EH (cell line): ENCODE measurements at places on chromosomes 11 and 22.
A peak's percentile ranks its signal among the peaks of the same experiment; 100 is the strongest.

- no peak for DNase-seq
These were observed 7.0 kb upstream of the TBC1D10A start for GRCh38 chr22:30333707-30334087.

GRCh38 chr11:65059959-65060824 lies 1.8 kb upstream of the NAALADL1 start:
- no peak for DNase-seq

DNA sequence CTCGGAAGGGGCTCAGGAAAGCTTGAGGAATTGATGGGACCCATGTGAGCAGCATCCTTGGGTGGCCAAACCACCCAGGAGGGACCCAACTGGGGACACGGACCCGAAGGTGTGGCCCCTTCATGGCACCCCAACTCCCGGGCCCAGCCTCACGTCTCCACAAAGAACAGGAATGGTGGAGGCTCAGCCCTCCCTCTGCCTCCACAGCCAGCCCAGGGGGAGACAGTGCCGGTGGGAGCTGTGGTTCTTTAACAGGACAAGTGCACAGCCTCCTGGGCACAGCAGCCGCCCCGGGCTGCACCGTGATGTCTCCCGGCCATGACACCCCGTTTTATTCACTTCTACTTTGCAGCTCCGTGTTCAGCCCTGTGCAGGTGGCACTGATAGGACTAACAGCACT lies 587.2 kb downstream of the BRD1 start:
- DNase-seq: no peak

GRCh38 chr11:106670069-106670468 lies 348.2 kb downstream of the GUCY1A2 start:
- no peak for DNase-seq

- DNase-seq: peak; percentile 25
These were observed 539 bp downstream of the SIRT3 start for GRCh38 chr11:235609-235996.

- DNase-seq: no peak
These were observed 17.8 kb downstream of the CHADL start for GRCh38 chr22:41222846-41223507.

GRCh38 chr11:132127900-132128288 lies 757.5 kb downstream of the NTM start:
- no peak for DNase-seq

GRCh38 chr22:50141891-50142363 lies 28.6 kb upstream of the PANX2 start:
- no peak for DNase-seq

- DNase-seq: no peak
These were observed 5.3 kb downstream of the SLC17A6 start for GRCh38 chr11:22343371-22344032.

DNA sequence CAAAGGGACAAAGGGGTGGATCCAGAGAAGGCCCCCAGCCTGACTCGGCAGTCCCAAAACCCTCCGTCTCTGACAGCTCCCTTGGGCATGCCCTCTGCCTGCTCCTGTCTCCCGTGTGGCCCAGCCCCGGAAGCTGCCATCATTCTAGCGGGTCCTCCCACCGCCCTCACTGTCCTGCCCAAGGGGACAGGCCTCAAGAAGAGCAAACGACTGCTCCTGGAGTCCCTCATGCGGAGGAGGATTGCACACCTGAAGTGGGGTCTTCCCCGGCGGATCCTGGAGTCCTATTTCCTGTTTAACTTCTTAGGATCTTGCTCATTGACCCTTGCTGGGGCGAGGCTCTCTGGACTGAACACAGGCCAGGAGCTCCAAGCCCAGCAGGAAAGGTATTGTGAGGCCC lies 2.6 kb upstream of the MEI1 start:
- DNase-seq: no peak

DNA sequence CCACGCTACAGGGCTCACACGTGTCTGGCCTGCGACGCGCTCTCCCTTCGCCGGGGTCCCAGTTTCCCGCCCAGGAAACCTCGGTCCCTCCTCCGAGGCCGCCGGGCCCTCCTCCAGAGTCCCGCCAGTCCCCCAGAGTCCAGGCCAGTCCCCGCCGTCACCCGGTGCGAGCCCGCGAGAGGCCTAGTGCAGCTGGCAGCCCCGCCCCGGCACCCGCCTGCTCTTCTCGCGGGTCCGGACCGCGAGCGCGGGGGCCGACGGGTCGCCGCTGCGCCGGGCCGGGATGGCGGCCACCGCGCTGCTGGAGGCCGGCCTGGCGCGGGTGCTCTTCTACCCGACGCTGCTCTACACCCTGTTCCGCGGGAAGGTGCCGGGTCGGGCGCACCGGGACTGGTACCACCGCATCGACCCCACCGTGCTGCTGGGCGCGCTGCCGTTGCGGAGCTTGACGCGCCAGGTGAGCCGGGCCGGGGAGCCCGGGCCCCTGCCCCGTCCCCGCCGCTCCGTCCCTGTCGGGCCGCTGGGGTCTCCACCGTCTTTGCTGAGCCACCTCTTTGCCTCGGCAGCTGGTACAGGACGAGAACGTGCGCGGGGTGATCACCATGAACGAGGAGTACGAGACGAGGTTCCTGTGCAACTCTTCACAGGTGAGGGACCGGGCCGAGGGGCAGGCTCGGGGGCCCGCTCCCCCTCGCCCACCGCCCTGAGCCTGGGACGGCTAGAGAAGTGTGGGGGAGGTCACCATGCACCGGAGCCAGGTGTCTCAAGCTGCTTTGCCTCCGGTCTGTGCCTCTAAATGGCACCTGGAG lies at the start of gene PTPMT1:
PTPMT1 (plus strand) TSS at position 260 of the 809 bp plus-strand sequence; CDS start at position 284, 24 bp downstream.
- peak; percentile 82 for DNase-seq

DNA sequence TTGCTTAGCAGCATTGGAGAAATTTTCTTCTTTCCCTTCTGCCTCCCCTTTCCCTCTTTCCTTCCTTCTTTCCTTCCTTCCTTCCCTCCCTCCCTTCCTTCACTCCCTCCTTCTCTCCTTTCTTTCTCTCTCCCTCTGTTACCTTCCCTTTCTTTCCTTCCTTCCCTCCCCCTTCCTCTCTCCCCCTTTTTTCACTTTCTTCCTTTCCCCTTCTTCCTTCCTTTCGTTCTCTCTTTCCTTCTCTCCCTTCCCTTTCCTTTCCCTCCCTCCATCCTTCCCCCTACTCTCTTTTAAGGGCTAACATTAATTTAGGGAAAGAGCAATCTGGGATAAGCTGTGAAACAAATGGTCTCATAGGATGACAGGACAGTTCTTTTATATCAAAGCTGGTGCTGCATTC lies 34.1 kb downstream of the SLC5A1 start:
- no peak for DNase-seq

- DNase-seq: no peak
These were observed 167.6 kb downstream of the WT1 start for GRCh38 chr11:32267679-32268187.

DNA sequence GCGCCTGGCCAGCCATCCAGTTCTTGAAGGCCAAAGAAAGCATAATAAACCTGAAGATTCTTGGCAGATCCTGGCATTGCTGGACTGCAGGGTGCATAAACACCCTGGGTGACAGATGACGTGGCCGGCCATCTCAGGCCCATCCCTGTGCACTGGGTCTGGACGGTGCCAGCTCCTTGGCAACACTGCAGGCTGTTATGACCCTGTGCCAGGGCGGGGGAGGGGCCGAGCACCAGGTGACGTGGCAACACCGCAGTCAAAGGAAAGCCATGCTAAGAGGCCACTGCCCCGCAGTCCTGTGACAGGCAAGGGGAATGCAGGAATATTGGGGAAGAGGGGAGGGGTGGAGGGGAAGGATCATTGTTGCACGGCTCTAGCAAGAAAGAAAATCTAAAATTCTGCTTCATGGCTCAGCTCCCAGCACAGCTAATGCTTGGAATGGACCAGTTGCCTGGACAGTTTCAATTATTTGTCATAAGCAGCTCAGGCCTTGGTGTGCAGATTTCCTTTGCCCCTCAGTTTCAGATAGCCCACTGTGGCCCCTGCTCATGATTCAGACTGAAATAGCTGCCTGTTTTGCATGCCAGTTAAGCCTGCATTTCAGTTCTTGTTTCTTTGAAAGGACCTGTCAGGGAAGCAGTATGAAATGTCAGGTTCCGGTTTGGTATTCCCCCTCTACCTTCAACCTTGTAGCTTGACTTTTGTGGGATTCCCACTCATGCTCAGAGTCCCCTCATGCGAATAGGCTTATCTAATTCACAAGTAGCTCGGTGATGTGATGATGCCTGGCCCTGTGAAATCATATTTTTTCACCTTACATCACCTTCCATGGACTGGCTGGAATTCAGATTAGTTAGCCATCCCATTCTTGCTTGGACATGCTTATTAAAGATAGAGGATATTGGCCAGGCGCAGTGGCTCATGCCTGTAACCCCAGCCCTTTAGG lies 29.7 kb upstream of the DDX6 start:
- DNase-seq: no peak

GRCh38 chr11:93740031-93740729 lies 1.1 kb downstream of the TAF1D start:
- peak; percentile 81 for DNase-seq

DNA sequence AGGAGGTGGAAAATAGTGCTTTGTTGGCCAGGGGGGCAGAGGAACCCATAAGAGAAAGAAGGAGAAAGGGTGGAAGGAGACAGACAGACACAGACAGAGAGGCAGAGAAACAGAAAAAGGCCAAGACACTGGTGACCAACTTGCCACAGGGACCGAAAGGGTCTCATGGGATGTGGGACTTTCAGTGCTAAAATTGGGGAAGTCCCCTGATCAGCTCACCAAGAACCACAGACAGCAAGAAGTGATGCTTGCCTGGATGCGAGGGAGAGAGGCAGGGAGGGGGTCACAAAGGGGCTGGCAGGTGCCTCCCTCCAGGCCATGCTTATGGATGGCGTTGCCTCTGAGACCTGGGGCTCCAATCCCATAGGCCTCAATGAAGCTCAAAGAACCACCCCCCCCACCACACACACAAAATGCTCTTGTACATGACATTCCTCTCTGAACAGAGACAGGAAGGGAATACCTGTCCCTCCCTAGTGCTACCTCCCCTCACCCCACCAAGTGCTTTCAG lies 413.4 kb downstream of the MN1 start:
- DNase-seq: no peak

DNA sequence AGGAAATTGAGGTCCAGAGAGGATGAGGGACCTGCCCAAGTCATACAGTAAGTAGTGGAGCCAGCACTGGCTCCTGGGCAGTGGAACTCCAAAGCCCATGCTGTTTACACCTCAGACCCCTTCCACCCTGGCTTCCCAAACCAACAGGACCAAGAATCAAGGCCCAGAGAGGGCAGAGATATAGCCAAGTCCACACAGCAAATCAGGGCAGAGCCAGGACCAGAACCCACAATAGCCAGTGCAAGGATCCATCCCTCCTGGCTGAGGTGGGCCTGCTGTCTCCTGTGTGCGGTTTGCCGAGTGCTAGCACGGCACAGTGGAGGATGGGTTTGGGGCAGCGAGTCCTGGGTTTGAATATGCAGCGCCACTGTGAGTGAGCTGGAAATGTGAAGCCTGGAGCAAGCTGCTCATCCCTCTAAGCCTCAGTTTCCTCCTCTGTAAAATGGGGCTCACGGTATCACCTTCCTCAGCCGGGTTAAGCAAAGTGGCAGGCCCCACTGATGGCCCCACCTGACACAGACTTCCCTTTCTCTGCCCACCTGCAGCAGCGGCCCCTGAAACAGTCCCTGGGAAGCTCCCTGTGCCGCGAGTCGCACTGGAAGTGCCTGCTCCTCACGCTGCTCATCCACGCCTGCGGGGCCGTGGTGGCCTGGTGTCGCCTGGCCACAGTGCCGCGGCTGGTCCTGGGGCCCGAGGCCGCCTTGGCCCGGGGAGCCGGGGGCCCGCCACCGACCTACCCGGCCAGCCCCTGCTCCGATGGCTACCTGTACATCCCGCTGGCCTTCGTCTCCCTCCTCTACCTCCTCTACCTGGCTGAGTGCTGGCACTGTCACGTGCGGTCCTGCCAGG lies 2.3 kb downstream of the TMEM151A start:
- DNase-seq: no peak

- DNase-seq: no peak
These were observed 34.1 kb upstream of the PAK1 start for GRCh38 chr11:77508019-77508418.

DNA sequence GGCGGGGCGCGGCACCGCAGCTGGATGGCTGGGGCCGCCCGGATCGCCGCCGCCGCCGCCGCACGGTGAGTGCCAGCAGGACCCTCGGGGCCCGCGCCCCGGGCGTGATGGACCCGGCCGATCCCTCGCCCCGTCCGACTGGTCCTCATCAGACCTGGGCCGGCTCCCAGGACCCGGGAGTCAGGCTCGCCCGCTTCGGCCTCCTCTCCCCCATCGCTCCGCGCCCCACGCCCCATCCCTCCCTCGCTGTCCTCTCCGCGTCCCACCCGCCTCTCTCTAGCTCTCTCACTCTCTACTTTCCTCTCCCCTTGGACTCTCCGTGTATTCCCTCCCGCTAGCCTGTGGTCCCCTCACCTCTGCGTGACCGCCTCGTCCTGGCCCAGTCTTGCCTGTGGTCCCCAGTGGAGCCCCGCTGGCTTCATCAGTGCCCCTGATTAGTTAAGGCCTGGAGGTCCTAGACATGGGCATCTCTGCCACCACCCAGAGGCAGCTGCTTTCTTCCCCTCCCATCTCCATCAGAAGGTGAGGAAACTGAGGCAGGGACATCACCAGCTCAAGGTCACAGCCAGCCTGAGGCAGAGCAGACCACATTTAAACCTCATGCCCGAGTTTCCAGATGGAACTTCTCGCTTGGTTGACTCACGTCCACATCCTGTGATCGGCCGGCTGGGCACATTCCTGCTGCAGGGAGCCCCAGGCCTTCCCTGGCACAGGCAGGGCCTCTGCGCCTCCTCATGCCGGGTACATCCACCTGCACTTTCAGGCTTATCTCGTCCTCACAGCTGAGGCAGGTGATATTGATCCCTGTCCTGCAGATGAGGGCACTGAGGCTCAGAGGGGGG lies 429 bp downstream of the SLC39A13 start:
- peak; percentile 91 for DNase-seq

- peak; percentile 18 for DNase-seq
These were observed 3.2 kb downstream of the SEZ6L start for GRCh38 chr22:26172389-26172990.

- peak; percentile 6 for DNase-seq
These were observed 131.9 kb downstream of the SHANK2 start for GRCh38 chr11:71120471-71120896.
